ENCODE measurements at places on chromosomes 1 and 21.

DNA sequence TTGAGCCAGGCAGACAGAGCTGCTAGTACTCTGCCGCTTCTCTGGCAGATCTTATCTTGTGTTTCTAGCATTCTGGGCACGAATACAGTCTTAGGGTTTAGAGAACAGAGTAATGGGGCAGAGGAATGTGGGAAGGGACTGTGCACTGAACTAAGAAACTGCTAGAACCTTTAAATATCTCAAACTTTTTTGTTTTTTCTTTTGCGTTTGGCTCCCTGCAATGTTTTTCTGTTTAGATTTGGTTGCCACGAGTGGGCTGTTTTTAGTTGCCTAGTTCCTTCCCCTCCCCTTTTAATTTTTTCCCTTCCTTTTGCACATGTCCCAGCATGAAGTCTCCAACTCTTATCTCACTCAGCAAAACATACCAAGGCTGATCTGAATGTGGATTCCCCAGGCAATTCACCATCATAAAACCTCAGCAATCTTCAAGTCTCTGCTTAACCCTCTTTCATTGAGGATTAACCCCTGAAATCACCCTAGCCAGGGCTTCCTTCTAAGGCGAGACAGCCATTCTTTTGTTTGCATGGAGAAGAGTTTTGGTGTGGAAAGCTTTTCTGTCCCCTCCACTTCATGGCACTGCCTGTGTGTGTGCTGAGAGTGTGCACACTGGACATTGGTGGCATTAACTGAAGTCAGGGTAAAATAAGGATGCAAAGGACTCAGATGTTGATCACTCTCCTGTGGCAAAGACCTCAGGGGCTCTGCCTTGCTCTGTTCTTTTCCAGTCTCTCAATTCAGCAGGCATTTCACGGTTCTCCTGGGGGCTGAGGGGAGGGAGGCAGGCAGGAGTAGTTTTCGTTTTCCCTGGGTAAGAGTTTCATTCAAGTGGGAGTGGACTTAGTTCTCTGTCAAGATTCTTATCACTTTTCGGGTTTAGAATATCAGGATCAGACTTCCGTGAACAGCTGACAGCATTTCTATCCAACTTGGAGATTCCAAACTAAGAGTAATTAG is 2.8 kb upstream of the ATF3 start:
- no peak for DNase-seq

GRCh38 chr1:169098380-169098779 is 8.1 kb upstream of the ATP1B1 start:
- no peak for DNase-seq

DNA sequence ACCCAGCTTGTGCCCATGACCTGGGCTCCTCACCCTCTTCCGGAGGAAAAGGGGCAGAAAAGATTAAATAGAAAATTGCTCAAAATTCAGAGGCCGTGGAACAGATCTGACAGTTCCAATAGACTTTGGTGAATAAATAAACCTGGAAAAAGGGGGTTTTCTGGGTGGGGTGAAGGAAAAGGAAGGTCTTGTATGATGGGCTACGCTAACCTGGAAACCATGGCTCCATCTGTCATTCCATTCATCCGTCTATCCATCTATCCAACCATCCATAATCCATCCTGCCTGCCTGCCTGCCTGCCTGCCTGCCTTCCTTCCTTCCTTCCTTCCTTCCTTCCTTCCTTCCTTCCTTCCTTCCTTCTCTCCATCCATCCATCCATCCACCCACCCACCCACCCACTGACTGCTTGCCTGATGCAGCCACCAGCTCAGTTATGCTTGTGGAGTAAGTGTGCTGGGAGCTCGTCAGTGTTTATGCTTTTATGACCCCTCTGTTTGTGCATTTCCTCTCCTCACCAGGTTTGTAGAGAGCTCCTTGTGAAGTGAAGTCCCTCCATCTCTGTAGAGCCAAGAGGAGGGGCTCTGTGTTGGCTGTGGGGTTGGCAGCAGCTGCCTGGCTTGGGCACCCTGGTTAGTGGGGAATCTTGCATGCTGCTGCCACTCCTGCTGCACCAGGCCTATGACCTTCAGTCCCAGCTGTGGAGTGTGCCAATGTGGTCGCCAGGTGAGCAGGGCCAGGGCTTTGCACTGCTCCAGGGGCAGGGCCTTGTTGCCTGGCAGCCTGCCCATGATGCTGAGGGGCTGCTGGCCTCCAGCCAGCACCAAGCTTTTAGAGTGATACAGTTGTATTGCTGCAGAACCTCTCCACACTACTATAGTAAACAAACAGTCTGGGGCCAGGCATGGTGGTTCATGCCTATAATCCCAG is 16.0 kb upstream of the POU3F1 start:
- DNase-seq = no peak

DNA sequence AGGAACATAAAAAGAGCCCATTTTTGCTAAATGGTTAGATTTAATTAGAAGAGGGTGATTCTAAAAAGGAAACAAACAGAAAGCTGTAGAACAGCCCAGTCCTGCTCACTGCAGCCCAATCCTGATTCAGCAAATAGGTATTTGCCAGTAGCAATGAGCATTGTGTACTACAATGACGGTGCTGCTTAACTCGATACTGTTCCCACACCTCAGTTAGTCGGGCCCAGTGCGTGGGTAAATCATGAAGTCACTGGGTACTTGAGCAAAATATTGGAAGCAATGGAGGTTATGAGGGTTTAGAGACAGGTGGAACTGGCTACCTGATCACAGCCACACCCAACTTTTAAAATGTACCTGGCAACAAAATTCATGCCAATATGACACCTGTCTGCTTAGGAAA is 101.5 kb upstream of the ADGRL2 start:
- DNase-seq = no peak

DNA sequence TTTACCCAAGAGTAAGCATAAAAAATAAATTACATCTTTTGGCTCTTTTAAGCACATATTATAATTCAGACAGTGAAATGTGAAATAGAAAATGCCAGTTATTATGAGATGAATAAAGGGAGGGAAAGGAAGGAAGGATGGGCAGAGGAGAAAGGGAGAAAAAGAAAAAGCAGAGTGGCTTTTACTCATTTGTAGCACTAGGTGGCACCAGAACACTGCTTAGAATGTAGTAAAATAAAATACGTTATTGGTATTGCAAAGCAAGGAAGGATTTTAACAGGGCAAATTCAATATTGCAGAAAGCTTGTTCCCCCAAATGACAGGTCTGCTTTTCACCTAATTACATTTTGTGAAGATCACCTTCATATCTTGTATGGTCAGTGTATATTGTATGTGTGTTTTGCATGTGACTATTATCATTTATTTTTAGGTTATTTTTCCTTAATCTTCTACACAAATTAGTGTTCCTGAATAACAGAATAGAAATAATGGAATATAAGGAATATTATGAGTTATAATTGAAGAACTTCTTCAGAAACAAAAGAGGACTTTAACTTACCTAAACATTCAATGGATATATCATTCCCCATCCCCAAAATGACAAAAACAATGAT is 9.1 kb upstream of the PCNX2 start:
- DNase-seq = no peak

DNA sequence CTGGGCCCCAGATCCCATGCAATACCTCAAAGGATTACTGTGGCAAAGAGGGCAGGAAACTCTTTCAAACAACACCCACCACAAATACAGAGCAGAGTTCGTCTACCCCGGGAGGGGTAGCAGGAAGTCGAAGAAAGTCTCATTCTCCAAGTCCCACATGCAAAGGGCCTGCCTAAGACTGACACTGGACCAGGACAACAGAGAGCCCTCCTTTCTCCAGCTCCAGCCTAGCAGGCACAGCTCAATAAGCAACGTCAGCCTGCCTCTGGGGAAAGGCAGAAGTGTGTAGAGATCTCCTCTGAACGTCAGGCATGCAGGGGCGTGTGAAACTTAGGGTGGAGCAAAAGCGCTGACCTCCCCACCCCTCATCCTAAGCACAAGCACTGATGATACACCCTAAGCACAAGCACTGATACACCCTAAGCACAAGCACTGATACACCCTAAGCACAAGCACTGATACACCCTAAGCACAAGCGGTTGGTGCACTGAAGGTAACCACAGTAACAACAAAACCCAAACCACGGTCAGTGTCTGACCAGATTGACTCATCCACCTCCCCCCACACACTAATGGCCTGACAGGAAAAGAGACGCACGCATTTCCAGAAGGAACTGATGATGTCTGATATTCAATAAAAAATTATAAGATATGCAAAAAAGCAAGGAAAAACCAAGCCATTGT is 1.3 kb downstream of the KRTAP12-3 start:
- DNase-seq = no peak

- no peak for DNase-seq
These were observed 19.2 kb downstream of the PKP1 start for GRCh38 chr1:201302163-201303152.

- DNase-seq = no peak
These were observed 54.7 kb upstream of the DNAH14 start for GRCh38 chr1:224874775-224875174.

DNA sequence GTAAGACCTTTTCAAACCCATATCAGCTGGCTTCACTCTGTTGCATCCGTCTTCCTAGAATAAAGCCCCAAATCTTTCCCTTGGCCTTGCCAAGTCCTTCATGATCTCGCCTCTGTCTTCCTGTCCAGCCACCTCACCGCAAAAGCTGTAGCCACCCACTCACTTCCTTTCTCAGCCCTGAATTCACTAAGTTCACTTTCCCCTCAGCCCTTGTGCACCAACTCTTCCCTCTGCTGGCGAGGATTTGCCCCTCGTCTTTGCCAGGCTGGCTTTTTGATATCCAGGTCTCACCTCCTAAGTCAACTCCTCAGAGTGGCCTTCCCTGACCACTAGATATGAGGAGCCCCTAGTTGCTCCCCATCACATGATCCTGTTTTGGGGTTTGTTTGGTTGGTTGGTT is 3.9 kb upstream of the COL16A1 start:
- DNase-seq = no peak

- DNase-seq = no peak
These were observed 19.9 kb upstream of the VAMP3 start for GRCh38 chr1:7751174-7751573.

DNA sequence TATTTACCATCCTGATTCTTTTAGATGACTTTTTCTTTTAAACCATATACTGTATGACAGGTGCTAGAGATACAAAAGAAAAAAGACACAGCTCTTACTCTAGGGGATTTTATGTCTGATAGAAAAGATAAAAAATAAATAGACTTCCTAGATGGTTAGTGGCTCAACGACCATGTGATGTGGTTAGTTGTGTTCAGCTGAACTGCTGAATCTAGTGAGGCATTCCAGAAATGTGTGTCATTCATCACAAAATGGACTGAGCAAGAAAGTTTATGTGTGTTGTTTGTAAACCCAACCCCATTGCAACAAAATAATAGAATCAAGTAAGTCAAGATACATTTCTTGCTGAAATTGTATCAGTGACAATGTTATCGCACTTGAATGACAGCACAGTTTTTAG is 205.8 kb upstream of the LYPLAL1 start:
- no peak for DNase-seq

- DNase-seq = no peak
These were observed 67.0 kb upstream of the DIRAS3 start for GRCh38 chr1:68117416-68117815.

DNA sequence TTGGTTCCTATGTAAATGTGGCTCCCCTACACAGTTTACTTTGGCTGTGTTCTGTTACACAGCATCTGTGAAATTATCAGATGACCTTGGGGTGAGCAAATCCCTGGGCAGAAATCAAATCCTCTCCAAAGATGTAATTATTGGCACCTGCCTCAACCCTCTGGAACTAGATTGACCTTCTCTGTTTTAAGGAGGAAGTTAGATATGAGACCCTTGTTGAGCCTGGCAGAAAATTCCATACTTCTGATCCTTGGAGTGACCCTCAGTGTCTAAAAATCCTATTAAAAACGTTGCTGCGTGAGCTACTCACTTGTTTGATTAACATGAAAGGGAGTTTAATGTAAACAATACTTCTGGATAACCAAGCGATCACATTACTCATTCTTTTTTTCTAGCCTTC is 122.0 kb downstream of the CLIC6 start:
- DNase-seq = no peak

DNA sequence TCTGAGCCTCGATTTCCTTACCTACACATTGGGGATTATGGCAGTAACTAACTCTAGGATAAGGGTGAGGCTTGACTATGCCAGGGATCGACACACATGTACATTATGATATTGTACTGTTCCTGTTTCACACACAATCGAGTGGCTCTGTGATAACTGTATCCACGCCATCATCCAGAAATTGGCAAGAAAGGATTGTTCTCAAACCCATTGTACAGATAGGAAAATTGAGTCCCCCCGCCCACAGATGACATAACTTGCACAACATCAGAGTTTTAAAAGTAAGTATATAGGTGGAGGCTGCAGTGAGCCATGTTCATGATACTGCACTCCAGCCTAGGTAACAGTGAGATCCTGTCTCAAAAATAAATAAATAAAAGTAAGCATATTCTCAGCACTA is 3.8 kb downstream of the KANK4 start:
- no peak for DNase-seq

DNA sequence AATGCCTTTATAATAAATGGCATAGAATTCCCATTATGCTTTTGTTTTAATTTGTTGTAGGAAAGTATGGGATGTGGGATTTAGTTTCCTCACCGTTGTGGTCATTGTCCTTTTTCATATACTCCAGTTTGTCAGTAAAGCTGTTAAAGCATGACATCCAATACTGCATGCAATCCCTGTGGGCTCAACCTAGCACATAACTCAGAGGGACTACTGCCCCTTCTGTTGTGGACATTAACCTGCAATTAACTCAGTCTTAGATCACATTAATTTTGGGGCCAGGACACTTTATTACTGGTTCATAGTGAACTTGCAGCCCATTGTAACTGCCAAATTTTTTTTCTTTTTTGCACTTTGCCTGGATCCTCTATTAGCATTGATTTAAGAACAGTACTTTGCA is 112.5 kb downstream of the DNM3 start:
- no peak for DNase-seq

- no peak for DNase-seq
These were observed 773 bp downstream of the IFNGR2 start for GRCh38 chr21:33403786-33404585.

DNA sequence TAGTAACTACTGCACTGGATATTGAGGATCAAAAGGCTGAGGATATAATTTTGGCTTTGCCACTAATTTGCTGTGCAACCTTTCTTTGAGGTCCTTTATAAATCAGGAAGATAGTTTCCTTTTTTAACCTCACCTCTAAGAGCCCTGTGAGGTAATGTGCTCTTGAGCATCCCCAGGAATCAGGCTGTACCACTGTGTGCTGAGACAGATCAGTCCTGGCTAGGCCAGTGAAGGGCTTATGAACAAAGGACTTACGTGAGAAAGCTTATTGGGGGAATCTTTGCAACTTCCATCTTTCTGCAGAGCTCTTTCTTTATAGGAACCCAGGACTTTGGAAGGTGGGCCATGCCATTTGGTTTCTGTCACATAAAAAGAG is 188.9 kb downstream of the SIPA1L2 start:
- DNase-seq = no peak

GRCh38 chr1:223212441-223212840 is 69.4 kb upstream of the TLR5 start:
- DNase-seq = no peak

GRCh38 chr1:101275672-101276071 is 38.9 kb downstream of the S1PR1 start:
- no peak for DNase-seq

DNA sequence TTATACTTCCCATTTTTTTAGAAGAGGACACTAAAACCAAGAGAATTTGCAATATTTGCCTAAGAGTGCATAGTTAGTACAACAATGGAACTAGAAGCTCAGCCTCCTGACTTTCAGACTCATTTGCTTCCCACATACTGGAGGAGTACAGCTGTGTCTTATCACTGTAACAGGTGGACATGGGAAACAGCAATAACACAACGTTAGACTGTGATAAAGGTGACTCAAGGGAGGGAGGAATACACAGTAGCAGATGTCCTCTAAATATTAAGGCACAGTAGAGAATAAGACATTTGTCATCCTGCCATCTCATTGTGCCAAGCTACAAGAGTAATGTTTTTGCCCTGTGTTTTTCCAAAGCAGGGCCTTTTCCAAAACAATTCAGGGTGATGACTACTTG is 55.4 kb upstream of the JAK1 start:
- DNase-seq = no peak

Data from NCI-H187 treated with DMSO at 0.1 percent for 48 hours (cell line).